ENCODE measurements at places on chromosomes 1 and 21. TPM values are rescaled to one million over a fixed set of nuclear protein-coding genes. Genes with fewer than 3 reads are reported as not detected.

Gene WDR64
- total RNA-seq = not detected

Gene OLFML3
- 4.1 TPM for total RNA-seq

Gene SPRR2B
- total RNA-seq = not detected

Gene USH2A
- not detected for total RNA-seq

Gene SRP9
- 241 TPM for total RNA-seq

All from A549 treated with GW870086 at 1 μM for 4 hours (cell line).